ENCODE measurements at places on chromosomes 7 and 10. TPM values are rescaled to one million over a fixed set of nuclear protein-coding genes. Genes with fewer than 3 reads are reported as not detected.

Gene TUBAL3
- total RNA-seq, result 0.25 TPM

Gene RADIL
- 1.3 TPM for total RNA-seq

Gene PON1
- under 0.01 TPM for total RNA-seq

Gene DPCD
- total RNA-seq, result 28.7 TPM

Gene DPYSL4
- 7.9 TPM for total RNA-seq

Gene RAMP3
- total RNA-seq, result 0.81 TPM

Gene MYL10
- not detected for total RNA-seq

Gene SYCE1
- total RNA-seq, result 0.16 TPM

Gene PDE6C
- not detected for total RNA-seq

Gene TRUB1
- total RNA-seq, result 28.3 TPM

Gene C10orf90
- total RNA-seq, result not detected

Gene TDRD1
- not detected for total RNA-seq

Gene TMEM229A
- total RNA-seq, result not detected

Gene INSYN2A
- not detected for total RNA-seq
